ENCODE measurements at places on chromosomes 4 and X.
A peak's percentile ranks its signal among the peaks of the same experiment; 100 is the strongest.

DNA sequence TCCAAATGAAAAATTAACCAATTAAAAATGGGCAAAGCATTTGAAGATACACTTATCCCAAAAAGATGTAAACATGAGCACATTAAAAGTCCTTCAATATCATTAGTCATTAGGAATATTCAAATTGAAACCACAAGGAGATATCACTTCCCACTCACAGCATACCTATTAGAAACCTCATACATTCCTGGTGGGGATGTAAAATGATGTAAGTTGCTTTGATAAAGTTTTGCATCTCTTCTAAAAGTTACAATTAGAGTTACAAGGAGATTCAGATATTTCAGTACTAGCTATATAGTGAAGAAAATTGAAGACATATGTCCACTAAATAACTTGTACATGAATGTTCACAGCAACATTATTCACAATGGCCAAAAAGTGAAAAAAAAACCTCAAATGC is 1109.3 kb upstream of the LCORL start:
- no peak for DNase-seq

- no peak for DNase-seq
Observed at GRCh38 chrX:116667346-116668134, 204.8 kb upstream of the CT83 start.

DNA sequence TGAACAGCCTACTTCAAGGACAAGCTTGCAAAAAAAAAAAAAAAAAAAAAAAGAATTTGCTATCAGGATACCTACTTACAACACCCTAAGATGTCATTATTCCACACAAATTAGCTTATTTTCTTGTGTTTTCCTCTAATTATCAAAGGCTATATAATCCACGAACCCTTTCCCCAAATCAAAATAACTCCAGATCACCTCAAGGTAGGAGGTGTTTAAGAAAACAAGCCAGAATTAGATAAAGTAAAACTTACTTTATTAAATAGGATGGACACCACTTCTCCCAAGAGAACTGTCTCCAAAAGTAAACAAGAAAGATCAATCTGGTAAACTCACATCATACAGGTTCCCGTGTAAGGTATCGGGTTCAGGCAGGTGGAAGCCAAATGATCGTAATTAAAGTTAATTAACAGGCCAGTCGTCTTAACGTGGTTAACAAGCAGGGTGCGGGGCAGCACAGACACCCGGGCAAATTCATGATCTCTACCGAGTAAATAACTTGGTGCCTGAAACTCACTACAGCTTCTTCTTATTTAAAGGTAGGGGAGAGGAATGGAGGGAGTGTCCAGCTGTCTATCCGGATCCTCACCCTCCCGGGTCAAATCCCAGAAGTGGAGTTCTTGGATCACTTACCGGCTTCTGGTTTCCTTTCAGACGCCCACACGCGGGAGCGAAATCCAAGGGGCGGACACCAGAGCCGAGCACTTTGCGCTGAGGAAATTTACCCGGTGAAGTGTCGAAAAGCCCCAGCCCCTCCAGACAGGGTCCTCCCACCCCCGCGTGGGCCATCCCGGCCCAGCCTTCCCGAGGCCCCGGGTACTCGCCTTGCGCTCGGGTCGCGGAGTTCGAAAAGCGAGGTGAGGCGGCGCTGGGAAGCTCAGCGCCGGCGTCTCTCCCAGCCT is 708 bp downstream of the ARAP2 start:
- no peak for DNase-seq

DNA sequence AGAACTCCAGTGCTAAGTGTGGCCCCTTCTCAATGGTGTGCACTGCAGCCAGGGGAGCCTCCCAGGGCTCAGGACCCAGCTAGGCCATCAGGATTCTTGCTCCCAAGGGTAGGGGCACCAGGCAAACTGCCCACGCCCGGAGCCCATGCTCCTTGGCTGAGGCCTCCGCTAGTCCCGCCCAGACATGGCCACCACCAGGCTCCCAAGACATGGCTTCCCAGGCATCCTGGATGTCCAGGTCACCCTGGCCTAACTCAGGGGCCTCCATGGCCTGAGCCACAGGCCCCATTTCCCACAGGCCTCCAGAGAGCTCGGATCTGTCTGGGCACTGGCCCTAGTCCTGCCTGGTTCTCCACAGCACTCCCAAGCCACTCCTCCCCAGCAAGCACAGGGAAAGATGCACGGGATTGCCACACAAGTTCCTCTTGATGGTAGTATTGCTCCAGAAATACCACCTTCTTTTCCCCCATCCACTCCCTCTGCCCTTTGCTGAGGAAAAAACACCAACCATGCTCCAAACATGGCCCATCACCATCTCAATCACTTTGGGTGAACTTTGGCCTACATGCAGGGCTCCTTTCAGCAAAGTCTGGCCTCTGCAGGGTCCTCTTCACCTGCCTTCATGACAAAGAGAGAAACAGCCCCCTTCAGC is 274.7 kb upstream of the AGTR2 start:
- no peak for DNase-seq

GRCh38 chr4:186416451-186417060 is 138.8 kb downstream of the MTNR1A start:
- DNase-seq = no peak

- no peak for DNase-seq
Observed at GRCh38 chr4:177293208-177294033, 16.3 kb upstream of the NEIL3 start.

DNA sequence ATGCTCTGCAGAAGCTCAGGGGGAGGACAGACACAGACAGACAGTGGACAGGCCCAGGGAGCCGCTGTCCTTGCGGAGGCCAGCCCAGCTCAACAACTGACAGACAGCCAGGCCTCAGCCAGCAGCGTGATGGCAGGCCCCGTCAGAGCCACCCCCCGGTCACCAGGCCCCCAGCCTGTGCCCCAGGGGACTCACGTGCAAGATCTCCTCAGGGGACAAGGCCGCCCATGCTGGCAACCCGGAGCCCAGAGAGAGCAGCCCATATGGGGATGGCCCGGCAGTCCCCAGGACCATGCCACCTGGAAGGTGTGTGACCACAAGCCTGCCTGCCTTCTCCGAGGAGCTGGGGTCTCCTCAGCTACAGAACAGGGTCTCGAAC is 28.0 kb upstream of the MXD4 start:
- no peak for DNase-seq

GRCh38 chr4:80271801-80272200 is 5.3 kb downstream of the FGF5 start:
- DNase-seq = no peak

DNA sequence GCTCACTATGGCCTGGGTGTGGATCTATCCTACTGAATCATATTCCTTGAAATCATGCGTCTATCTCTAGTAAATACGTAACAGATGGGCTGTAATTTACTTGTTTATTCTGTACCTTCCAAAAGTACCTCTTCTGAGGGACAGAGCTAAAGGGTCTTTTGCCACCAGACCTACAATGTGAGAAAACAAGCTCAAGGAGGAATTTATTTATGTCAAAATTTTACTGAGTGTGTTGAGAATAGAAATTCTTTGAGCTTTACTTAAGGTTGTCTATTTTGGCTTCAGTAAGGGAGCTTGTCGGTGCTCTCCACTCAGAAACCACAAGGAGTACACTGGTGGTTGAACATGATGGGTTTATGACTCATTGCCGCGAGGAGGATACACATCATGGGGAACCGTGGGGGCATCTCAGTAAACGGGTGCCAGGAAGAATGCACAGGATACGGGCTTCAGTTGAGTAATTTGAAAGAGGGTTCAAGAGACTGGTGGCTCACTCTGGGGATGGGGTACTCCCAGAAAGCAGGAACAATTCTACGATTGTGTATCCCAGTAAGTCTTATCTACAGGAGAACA is 3.0 kb downstream of the ANK2 start:
- peak; percentile 9 for DNase-seq

DNA sequence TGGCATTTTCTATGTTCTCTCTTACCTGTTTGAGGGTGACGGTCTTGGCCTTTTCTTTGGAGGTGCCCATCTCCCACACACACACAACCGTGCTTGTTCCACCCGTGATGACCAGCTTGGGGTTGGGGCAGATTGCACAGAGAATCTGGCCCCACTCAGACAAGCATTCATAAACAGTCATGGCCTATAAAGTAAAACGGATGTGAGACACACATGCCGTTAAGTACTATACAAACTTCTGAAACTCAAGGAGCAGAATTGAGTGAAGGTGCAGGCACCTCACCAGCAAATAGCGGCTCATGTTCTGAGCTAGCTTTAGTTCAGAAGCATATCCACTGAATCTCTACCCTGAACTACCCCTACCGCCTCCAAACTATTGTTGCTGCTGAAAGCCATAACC is 107.6 kb downstream of the CDS1 start:
- DNase-seq = no peak

DNA sequence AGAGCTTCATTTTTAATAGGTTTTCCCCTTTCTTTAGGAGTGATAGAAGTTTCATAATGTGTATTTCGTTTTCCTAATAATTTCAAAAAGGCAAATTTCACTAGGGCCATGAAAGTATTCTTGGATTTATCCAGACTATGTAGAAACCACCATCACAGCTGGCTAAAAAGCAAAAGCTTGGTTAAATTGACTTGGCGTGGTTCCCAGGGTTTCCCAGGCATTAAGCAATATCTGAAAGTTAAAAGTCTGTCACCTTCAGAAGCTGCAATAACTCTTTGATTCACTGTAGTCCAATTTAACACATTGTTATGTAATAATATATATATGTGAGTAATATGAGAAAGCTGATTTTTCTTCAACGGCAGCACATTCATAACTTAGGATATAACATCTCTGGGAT is 38.3 kb downstream of the NDNF start:
- DNase-seq = no peak

- DNase-seq = no peak
Observed at GRCh38 chr4:7068883-7069282, 1.0 kb upstream of the GRPEL1 start.

GRCh38 chr4:174358410-174358809 is 74.7 kb downstream of the CEP44 start:
- DNase-seq = no peak

GRCh38 chr4:183600189-183600685 is 58.7 kb downstream of the RWDD4 start:
- DNase-seq = no peak
